ENCODE measurements at places on chromosomes 6 and 20. TPM values are rescaled to one million over a fixed set of nuclear protein-coding genes. Genes with fewer than 3 reads are reported as not detected.

DNA sequence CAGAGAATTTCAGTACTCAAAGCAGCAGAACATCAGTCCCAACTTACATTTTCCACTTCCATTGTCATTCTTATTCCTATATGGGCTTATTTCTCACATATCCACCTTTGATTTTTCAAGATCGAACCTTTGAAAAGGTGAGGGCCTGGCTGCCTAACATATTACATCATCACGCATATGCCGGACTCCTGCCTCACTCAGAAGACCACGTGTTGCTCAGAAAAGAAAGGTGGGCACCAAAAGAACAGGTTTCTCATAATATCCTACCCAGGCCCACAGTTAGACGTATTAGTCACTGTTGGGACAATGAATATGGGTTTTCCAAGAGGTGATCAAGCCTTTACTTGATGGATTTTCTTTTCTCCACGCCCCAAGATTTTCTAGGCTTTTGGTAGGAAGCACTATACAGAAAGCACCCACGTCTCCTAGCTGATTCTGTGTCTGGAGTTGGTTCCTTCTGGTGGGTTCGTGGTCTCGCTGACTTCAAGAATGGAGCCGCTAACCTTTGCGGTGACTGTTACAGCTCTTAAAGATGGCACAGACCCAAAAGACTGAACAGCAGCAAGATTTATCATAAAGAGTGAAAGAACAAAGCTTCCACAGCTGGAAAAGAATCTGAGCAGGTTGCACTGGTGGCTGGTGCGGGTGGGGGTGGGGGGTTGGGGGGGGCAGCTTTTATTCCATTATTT is 168.9 kb downstream of the ATXN1 start:
- DNase-seq = no peak

DNA sequence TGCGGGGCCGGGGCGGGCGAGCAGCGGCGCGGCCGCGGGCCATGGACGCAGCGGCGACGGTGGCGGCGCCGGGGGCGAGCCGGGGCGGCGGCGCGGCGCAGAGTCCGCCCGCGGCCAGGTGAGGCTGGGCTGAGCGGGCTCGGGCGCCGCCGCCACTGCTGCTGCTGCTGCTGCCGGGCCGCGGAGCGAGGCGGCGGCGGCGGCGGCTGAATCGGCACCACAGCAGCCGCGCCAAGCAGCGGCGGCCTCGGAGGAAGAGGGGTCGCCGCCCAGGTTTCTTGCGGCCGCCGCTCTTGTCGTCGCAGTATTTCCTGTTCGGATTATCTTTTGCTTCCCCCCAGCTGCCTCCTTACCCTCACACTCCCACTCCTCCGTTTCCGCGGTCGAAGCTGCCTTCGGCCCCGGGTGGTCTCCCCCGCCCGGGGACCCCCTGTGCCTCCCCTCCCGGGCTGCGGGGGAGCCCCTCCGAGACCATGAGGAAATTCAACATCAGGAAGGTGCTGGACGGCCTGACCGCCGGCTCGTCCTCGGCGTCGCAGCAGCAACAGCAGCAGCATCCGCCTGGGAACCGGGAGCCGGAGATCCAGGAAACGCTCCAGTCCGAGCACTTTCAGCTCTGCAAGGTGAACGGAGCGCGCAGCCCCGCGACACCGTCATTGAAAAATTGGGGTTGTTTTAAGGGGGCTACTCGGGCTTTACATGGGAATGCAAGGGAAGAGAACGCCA is at the start of gene STXBP5:
Gene STXBP5, plus strand, starts transcription at position 358 of the 726 bp plus-strand sequence. Its CDS starts 116 bp downstream, at position 474.
- peak; percentile 26 for DNase-seq

- no peak for DNase-seq
Observed at GRCh38 chr20:57868310-57868709, 158.5 kb upstream of the PMEPA1 start.

DNA sequence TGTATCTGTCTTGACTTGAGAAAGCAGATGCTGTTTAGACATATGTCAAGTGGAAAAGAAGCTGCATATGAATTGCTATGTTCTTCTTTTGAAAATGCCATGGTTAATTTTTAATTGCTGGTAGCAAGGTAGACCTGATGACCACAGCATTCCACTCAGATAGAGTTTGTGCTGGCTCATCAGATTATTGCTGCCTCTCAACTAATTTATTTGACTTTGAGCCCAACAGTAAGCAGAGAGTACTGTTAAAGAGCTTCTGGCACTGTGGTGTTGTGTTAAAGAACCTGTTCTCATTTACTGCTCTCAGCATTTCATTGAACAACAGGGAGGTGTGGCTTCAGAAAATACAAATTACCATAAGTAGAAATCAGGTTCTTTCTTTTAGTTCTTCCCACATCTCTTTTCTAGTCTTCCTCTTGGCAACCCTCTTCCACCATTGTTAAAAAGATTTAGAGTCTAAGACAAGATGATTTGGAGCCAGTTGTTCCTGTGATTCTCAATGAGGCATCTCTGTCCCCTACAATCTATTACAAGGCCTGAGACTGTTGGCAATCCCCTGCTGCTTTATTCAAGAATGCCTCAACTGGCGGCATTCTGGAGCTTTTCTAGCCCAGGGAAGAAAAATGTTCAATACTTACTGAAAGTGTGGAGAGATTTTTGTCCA is 967.6 kb upstream of the GJE1 start:
- no peak for DNase-seq

GRCh38 chr20:11248687-11249638 is 575.2 kb upstream of the JAG1 start:
- no peak for DNase-seq

GRCh38 chr6:68634726-68635411 is at the start of gene ADGRB3:
ADGRB3 (plus strand) TSS chr6:68635282; CDS start chr6:68638676, 3,394 bp downstream.
- peak; percentile 44 for DNase-seq

- DNase-seq = no peak
Observed at GRCh38 chr20:53826597-53827291, 233.1 kb upstream of the ZNF217 start.

- DNase-seq = no peak
Observed at GRCh38 chr6:138844192-138844591, 48.3 kb downstream of the ECT2L start.

DNA sequence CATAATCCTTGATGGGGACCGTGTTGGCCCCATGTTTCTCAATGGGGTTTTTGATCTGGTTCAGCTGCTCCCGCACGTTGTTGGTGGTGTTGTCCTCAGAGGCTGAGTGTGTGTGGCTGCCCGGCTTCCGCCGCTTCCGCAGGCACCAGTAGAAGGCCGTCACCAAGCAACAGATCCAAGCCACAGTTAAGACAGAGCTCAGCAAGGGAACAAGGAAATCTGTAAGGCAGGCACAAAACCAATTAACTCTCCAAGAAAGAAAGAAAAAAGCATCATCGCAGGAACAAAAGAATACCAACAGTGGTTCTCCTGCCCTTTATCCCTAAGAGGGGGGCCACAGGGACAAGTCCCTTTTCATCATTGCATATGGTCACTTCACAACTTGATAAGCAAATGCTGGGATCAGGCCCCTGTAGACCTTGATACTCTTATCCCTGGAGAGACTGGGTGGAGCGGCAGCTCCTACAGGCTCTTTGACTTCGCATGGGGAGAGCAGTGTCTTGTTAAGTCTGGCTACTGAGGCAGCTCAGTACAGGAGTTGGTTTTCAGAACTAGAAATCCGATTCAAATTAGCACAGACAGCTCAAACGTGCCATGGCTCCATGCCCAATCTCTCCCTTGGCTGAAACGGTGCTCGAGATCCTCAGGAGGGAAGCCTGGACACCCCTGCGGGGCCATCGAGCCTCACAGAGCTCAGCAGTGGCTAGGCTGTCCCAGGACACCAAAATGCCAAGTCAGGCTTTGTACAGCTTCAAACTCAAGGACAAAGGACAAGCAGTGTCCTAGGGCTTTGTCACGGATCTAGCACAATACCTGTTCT is 33.9 kb downstream of the JAG1 start:
- no peak for DNase-seq

DNA sequence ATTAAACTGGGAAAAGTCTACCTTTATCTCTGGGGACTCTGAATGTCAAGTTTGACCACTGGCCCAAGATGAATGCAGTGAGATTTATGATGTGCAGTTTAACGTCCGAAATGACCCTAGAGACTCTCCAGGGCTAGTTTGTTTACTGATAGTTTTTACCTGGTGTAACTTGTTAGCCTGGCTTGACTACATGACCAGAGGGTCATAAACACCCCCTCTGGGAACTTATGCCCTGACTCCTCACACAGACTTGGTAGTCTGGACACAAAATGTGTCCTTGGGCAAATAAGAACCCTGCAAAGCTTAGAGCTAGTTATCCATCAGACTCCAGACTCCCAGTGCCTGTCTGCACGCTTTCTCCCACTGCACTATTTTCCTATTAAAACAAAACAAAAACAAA is 606.5 kb downstream of the HACE1 start:
- DNase-seq = no peak

DNA sequence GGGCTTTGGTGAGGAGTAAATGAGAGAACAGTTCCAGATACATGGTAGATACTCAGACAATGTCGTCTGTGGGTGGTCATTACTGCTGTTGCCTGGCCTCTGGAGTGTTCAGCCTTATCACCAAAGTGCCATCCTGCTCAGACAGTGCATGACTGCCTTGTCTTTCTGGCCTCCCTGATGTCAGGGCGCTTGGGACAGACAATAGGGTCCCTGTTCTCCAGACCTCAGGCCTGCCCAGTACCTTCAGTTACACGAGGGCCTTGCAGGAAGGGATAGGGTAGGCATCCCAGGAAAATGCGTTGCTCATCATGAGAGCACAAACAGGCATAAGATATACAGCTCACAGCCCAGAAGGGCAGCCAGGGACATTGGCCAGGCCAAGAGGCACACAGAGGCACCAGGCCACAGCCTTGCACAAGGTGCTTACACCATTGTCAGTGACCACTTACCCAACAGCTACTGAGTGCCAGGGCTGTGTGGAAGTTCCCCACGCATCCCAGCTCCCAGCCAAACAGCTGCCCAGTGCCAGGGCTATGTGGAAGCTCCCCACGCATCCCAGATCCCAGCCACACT is 27.4 kb downstream of the BPIFB1 start:
- no peak for DNase-seq

DNA sequence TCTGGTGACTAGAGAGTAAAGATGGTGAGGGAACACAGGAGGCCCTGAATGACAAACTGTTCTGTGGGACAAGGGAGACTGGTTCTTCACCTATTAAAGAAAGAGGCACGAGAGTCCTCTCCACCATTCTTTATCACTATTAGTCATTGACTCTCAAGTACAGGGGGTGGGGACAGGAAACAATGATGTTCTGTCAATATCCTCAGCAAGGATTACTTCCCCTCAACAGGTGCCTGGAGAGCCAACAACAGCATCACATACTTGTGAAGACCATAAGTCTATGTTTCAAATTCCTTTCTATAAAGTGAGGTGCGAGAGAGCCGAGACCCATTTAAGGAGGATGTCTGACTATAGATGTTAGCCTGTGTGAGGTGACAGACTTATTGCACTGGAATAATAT is 72.4 kb upstream of the TBC1D7 start:
- DNase-seq = no peak

- DNase-seq = no peak
Observed at GRCh38 chr20:58405504-58406291, 16.7 kb downstream of the VAPB start.

- no peak for DNase-seq
Observed at GRCh38 chr20:58512808-58513552, 2.2 kb downstream of the APCDD1L start.

DNA sequence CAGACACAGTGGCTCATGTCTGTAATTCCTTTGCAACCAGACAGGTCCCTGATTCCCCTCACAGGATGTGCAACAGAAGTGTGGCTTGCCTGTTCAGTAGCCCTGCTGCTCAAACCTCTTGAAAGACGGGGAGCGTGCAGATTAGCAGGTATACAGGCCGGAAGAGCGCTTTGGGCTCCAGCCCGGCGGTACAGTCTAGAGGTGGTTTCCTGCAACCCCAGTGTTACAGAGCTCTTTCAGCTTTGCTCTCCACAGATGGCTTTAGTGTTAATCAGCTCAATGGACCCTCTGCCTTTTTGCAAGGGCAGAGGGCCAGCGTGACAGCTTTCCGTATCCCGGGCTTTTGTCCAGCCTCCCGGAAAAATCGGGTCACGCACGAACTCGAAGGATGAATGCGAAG is 67.2 kb upstream of the TNFRSF21 start:
- DNase-seq = no peak

DNA sequence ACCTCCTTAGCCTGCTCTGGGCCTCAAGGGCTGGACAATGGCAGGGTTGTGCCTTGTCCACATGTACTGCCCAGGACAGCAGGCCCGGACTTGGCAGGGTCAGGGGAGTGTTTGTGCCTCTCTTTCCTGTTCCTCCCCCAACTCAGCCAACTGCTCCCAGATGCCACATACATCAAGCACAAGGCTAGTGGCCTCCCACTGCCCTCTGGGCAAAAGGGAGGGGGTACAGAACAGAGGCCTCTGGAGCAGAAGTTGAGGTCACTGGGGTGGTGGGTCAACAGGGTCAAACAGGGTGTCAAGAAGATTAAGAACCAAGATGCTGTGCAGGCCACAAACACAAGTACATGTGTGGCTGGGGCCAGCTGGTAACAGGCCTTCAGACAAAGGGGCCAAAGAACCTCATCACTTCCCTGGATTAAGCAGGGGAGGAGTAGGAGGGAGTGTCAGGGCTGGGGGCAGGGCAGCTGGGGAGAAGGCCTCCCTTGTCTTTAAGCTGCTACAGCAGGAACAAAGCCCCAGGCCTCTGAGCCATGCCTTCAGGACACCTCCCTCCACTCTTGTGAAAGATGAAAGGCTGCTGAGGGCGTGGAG is 36.0 kb downstream of the KCNK5 start:
- DNase-seq = no peak

- no peak for DNase-seq
Observed at GRCh38 chr20:24701668-24702067, 232.2 kb downstream of the SYNDIG1 start.

DNA sequence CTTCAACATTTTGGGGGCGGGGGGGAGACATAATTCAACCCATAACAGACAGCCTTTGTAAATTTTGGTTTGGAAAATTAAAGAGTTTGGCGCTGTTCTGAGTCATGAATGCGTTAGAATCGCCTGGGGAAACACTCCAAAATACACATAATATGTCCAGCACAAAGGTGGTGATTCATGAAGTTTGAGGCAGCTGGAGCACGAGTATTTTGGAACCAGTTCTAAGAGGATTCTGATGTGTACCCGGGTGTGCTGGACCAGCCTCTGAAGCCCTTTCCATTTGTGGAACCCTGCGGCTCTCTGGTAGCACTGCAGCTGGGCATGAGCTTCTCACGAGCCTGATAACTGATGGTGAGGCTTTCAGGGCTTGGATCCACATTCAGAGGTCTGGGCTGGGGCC is 4.7 kb downstream of the GMPR start:
- DNase-seq = no peak

- DNase-seq = no peak
Observed at GRCh38 chr6:156905801-156906200, 128.6 kb downstream of the ARID1B start.

DNA sequence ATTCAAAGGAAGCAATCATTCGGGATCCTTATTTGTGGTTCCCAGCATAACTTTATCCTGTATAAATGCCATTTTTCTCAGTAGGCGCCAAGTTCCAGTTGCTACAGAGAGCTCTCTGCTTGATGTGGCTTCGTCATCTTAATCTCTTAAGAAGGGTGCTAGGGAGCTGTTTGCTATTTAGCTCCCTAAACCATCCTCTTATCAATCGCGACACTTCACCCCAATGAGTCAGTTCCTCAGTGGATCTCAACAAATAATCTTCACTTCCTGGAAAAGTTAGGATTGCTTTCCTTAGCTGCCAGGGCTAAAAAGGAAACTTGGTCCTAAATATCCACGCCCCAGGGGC is 1.3 kb upstream of the NKAIN2 start:
- no peak for DNase-seq

Gene GPR6
- not detected for polyA plus RNA-seq

Gene COL9A1
- not detected for polyA plus RNA-seq

Gene BTBD3
- polyA plus RNA-seq = 2.0 TPM

Gene MAP7
- polyA plus RNA-seq = 0.17 TPM

Gene TRAM2
- 4.5 TPM for polyA plus RNA-seq
